Stimulated activated CD4-positive, alpha-beta T cell treated with anti-CD3 and anti-CD28 coated beads, TNF-alpha, amount 100 ng/mL, for 48 hours (primary cell): ENCODE measurements at places on chromosomes 7 and 10.

- DNase-seq, result no peak
Observed at GRCh38 chr10:49837051-49837478, 74.9 kb upstream of the OGDHL start.

GRCh38 chr10:29158066-29158465 is 130.8 kb upstream of the LYZL1 start:
- DNase-seq, result no peak

GRCh38 chr7:91164506-91164905 is 99.7 kb upstream of the FZD1 start:
- DNase-seq, result no peak

DNA sequence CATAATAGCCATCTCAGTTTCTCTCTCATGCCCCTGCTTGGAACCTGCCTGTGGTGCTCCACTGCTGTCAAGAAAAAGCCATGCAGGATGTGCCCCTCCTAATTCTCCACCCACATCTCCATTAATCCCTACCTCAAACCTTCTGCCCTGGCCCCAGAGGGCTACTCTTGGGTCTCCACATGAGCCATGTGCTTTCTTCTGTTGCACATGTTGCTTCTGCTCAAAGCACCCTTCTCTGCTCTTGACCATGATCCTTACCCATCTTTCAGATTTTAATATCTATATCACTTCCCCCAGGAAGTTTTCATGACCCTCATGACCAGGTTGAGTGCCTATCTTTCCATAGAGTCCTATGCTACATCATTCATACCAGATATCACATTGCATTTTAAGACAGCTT is 514.2 kb downstream of the RPS24 start:
- DNase-seq, result no peak

- DNase-seq, result no peak
Observed at GRCh38 chr10:112122827-112123226, 60.7 kb downstream of the GPAM start.

DNA sequence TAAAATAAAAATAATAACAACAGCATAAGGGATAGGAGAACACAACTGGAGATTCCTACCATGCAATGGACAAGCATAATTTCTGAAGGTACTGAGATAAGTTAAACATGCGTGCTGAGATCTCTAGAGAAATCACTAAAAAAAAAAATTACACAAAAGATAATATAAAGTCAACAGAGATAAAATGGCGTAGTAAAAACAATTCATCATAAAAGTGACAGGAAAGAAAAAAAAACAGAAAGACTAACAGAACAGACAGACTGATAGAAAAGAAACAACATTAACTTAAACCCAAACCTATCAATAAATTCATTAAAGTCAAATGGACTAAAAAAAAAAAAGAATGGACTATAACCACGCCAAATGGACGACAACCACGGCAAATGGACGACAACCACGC is 56.4 kb downstream of the NCAPG2 start:
- no peak for DNase-seq

GRCh38 chr10:48749254-48749787 is 64.6 kb downstream of the WDFY4 start:
- no peak for DNase-seq

DNA sequence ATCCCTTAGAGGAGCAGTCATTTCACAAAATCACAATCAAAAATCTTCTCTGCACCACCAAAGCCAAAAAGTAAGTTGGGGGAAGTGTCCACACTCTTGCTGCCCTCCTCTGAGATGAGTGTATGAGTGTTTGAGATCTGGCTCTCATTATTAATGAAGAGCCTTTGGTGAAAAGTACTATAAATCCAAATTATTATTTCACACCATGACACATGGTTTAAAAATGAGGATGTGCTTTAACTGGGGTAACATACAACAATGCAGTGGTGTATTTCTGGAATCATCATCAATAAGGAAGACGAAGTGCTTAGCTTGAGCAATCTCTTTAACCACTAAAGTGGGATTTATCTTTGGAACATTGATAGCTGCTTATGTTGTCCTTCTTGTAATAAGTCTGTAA is 114.2 kb upstream of the ADAM12 start:
- no peak for DNase-seq

GRCh38 chr7:117269417-117269816 is 53.4 kb downstream of the WNT2 start:
- no peak for DNase-seq

DNA sequence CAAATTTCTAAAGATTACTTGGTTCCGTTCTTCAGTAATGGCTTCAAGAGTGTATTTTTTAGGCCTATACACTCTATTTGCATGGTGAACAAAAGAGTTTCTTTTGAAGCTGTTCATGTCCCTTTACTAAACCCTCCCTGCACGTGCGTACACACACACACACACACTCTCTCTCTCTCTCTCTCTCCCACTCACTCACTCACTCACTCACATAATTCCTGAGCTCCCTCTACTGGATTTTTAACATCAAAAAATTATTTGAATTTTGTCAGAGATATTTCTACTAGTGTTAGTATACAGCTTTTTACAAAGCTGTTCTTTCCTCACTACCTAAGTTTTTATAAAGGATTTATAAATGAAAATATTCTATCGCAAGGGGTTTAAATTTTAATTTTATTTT is 85.9 kb downstream of the UBE3C start:
- DNase-seq, result no peak

- DNase-seq, result no peak
Observed at GRCh38 chr10:122252805-122253204, 18.3 kb upstream of the BTBD16 start.

DNA sequence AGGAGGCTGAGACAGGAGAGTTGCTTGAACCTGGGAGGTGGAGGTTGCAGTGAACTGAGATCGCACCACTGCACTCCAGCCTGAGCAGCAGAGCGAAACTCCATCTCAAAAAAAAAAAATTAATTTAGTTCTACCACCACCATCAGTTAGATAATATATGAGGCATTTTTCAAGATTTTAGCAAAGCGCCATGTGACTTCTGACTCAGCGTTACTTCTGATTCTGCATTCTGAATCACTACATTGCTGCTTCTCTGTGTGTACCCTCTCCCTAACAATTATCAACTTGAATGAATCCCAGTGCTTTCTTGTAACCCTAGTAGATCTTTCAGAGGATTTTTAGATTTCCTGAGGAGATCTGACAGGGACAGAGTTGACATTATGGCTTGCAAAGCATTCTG is 176.8 kb upstream of the SORCS1 start:
- no peak for DNase-seq

GRCh38 chr10:62769574-62770242 is 34.8 kb upstream of the ADO start:
- DNase-seq, result no peak

DNA sequence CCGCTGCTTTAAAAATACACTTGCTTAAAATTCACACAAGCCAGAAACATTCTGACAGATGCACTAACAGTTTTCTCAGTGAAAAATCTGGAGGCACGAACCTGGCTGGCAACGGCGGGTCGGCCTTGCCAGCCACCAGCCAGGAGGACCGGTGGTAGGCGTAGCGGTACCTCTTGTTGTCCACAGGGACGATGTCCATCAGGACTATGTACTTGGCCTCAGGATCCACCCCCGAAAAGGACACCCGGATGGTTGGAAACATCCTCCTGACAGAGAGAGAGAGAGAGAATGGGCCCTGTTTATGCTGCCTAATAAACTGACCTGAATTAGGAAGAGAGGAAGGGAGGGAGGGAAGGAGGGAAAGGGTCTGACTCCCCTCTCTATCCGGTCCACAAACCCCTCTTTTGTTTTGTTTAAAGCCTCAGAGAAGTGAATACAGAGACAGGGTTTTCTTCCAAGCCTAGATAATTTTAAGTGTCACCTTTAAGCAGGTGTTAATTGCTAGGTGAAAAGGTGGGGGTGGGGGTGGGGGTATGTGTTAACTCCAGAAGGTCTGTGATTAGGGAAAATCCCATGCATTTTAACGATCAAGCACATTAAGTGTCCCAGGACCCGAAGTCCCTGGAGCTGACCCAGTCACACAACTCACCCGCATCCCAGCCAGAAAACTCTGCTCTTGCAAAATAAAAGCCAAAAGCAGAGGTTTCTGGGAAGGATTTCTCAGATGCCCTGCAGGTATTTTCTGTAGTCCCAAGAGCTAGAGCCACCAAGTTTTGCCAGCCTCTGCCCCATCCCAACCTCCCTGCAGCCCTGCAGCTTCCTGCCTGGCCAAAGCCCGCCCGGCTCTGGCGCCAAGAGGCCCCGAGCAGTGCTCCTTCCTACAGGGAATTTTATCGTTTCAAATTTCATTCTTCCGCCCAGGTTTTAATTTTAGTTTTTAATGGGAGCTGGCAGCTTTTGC is 5.0 kb downstream of the TBX20 start:
- DNase-seq, result no peak

- DNase-seq, result no peak
Observed at GRCh38 chr10:72615970-72616369, 9.9 kb downstream of the MICU1 start.

DNA sequence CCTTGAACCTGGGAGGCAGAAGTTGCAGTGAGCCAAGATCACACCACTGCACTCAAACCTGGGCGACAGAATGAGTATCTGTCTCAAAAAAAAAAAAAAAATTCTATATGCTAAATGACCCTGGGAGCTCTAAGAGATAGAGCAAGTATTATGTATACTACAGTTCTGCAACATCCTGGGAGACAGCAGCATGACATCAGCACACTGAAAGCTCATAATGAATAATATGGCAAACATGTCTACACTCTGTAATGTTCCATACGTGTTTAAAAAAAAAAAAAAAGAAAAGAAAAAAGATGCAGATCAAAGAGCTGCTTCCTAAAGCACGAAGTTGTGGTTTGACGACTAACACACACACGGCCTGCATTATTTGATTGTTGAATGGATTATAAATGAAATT is 72.5 kb downstream of the CUL2 start:
- no peak for DNase-seq

GRCh38 chr7:105913947-105914346 is 37.5 kb upstream of the ATXN7L1 start:
- no peak for DNase-seq

GRCh38 chr10:112434988-112435619 is 11.6 kb downstream of the ZDHHC6 start:
- no peak for DNase-seq

GRCh38 chr7:26197153-26198115 is 3.1 kb downstream of the HNRNPA2B1 start:
- DNase-seq, result no peak

GRCh38 chr7:33500703-33501701 is 371.6 kb downstream of the BBS9 start:
- DNase-seq, result no peak

DNA sequence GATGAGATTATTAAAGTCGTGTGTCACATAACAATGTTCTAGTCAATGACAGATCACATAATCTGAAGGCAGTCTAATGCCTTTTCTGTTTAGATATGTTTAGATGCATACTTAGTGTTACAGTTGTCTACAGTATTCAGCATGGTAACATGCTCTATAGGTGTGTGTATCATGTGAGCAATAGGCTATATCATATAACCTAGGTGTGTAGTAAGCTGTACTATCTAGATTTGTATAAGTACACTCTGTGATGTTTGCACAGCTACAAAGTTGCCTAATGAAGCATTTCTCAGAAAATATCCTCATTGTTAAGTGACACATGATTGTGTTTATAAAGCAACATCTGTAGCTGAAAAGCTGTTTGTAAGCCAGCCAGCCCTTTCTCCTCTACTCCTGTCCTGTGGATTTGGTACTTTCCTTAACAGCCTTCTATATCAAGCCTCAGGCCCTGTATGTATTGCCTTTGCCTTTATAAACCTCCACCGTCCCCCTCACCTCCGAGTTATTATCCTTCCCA is 6.3 kb downstream of the HECTD2 start:
- DNase-seq, result no peak
